IPS DF 6.9 (cell line): ENCODE measurements at places on chromosomes 1 and 21.

GRCh38 chr1:11071463-11072215 is 11.8 kb upstream of the SRM start:
- H3K27me3 ChIP-seq = no peaks in the 10 kb centered on the region; the same call in 1 of the 2 replicates
- no peak overlapping the region for H3K27ac ChIP-seq
- DNase-seq = no peak
- no peaks in the 10 kb centered on the region for H3K4me1 ChIP-seq
- peaks cover 60% of the 10 kb centered on the region for H3K36me3 ChIP-seq

- no peaks in the 10 kb centered on the region for H3K36me3 ChIP-seq
- no peak overlapping the region for H3K4me3 ChIP-seq
- no peaks in the 10 kb centered on the region for H3K4me1 ChIP-seq
- DNase-seq = no peak
- H3K27me3 ChIP-seq = no peaks in the 10 kb centered on the region
- no peak overlapping the region for H3K27ac ChIP-seq
Measured at GRCh38 chr1:60878323-60878722, 204.0 kb upstream of the NFIA start.

GRCh38 chr1:205483372-205483771 is 21.1 kb upstream of the CDK18 start:
- DNase-seq = no peak
- H3K27ac ChIP-seq = no peak overlapping the region
- no peak overlapping the region for H3K4me3 ChIP-seq
- H3K36me3 ChIP-seq = no peaks in the 10 kb centered on the region
- H3K4me1 ChIP-seq = peaks cover 3% of the 10 kb centered on the region
- no peaks in the 10 kb centered on the region for H3K27me3 ChIP-seq

GRCh38 chr1:168362991-168363390 is 82.3 kb downstream of the TBX19 start:
- no peaks in the 10 kb centered on the region for H3K4me1 ChIP-seq
- H3K27me3 ChIP-seq = no peaks in the 10 kb centered on the region
- DNase-seq = no peak
- H3K4me3 ChIP-seq = no peak overlapping the region

DNA sequence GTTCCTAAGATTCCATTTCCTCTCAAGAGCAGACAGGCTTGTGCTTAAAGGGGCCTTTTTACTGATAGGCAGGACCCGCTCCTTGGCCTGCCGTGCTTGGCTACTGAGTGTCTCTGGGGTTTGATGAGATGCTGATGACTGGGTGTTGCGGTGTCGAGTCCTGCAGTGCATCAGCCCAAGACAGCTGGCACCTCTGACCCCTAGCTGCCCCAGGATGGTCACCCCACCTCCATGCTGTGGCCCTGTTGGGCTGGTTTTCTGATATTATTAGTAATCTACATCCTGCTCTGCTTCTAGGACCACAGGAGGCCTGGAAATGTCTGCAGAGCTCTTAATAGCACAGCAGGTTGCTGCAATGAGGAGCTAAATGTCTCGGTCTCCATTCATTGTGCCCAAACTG is 28.7 kb downstream of the LRRC71 start:
- H3K4me1 ChIP-seq = no peaks in the 10 kb centered on the region
- peaks cover 43% of the 10 kb centered on the region for H3K36me3 ChIP-seq
- H3K4me3 ChIP-seq = no peak overlapping the region
- H3K27me3 ChIP-seq = no peaks in the 10 kb centered on the region
- no peak for DNase-seq

DNA sequence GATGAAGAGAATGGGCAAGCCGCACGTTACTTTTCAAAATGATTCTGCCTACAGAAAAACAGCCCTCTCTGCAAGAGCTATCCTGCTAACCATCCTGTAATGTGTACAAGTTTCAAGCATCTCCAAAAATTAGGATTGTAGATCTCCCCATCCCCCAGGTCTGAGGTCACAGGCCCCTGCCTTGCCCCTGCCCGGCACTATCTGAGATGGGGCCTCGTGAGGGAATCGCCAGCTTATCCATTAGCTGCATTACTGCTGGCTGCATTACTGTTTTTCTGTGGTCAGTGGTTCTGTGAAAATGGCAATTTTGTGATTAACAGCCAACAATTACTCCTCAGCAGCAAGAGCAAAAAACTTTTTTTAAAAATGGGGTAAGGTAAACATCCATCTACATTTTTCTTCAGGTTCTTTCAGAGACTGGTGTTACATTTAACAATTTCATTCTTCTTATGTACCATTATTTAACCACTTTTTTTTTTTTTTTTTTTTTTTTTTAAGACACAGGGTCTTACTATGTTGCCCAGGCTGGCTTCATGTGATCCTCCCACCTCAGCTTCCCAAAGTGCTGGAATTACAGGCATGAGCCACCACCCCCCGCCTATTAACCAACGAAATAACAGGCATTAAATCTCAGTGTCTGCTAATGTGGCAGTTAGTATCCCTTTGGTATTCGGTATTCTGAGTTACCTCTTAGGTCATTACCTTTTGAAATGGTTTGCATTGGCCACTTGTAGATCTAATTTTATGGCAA is 83.8 kb downstream of the MRPL37 start:
- peaks cover 5% of the 10 kb centered on the region; the same call in 1 of the 2 replicates for H3K36me3 ChIP-seq
- no peak for DNase-seq
- no peak overlapping the region for H3K4me3 ChIP-seq
- no peak overlapping the region for H3K27ac ChIP-seq

- no peak overlapping the region for H3K27ac ChIP-seq
- H3K4me1 ChIP-seq = no peaks in the 10 kb centered on the region
- DNase-seq = no peak
- peaks cover 43% of the 10 kb centered on the region for H3K36me3 ChIP-seq
- no peak overlapping the region for H3K4me3 ChIP-seq
Measured at GRCh38 chr21:46193829-46194373, 9.6 kb upstream of the SPATC1L start.

DNA sequence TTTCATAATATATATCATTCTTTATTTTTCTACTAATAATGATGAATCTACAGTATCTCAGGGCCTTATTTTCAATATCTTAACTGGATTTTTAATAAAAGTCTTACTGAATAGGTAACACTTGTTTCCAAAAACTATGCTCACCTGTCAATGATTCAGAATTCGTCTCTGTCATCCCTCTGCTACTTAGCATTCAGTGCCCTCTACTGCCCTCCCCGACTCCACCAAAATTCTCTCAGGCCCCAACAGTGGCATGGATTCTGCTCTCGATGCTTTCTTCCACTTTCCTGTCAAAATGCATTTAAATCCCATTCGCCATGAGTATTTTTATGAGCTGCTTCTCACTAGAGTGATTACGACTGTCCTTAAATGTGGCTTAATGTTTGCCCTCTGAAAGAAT is 10.5 kb upstream of the BACH1 start:
- H3K36me3 ChIP-seq = no peaks in the 10 kb centered on the region
- no peaks in the 10 kb centered on the region for H3K4me1 ChIP-seq
- no peak overlapping the region for H3K4me3 ChIP-seq
- H3K27ac ChIP-seq = no peak overlapping the region

DNA sequence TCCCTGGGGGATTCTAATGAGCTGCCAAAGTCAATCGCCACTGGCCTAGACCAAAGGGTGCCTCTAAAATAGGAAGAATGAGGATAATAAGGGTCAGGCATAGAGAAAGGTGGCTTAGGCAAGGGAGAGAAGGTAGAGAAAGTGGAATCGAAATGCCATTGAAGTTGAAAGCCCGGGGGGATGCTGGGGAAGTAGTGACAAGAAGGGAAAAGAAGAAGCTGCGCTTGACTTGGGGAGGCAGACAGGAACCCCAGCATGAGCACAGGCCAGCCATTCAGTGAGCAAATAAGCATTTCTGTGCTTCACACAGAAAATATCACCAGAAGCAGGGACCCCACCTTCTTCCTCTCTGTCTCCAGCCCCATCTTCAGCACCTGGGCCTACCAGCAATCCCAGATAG is 1.5 kb downstream of the CD2 start:
- H3K4me3 ChIP-seq = no peak overlapping the region
- H3K27ac ChIP-seq = no peak overlapping the region
- no peaks in the 10 kb centered on the region for H3K27me3 ChIP-seq
- no peak for DNase-seq
